ENCODE measurements at places on chromosomes 6 and 20. TPM values are rescaled to one million over a fixed set of nuclear protein-coding genes. Genes with fewer than 3 reads are reported as not detected.

BHLHE23 gene
- total RNA-seq, result not detected

BPIFA3 gene
- total RNA-seq, result not detected

MACROD2 gene
- 1.8 TPM for total RNA-seq

NOTCH4 gene
- total RNA-seq, result 0.42 TPM

ABCC10 gene
- 37.5 TPM for total RNA-seq

OARD1 gene
- 7.1 TPM for total RNA-seq

FNDC1 gene
- total RNA-seq, result not detected

ENPP4 gene
- total RNA-seq, result 0.74 TPM

KCTD20 gene
- 63.5 TPM for total RNA-seq

COL19A1 gene
- total RNA-seq, result 1.0 TPM

LCA5 gene
- total RNA-seq, result 5.2 TPM

SERPINB6 gene
- total RNA-seq, result 89.5 TPM

BMP2 gene
- total RNA-seq, result 35.0 TPM

OLIG3 gene
- not detected for total RNA-seq
